ENCODE measurements at places on chromosomes 13 and 19.

DNA sequence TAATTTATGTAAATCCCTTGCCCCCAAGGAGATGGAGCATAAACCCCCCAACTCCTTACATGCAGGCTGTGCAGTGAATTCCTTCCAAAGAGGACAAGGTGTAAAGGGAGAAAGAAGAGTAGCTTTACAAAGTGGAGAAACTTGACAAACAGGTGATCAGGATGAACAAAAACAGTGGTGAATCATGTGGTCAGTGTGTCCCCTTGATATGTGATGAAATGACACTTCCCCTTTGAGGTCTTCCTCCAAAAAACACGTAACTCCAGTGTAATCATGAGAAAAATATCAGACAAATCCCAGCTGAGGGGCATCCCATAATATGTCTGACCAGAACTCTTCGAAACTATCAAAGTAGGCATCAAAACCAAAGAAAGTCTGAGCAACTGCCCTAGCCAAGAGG lies 29.5 kb upstream of the AKT2 start:
- no peak for DNase-seq

- no peak for DNase-seq
These were observed 6.3 kb upstream of the ATP11A start for GRCh38 chr13:112683581-112683980.

DNA sequence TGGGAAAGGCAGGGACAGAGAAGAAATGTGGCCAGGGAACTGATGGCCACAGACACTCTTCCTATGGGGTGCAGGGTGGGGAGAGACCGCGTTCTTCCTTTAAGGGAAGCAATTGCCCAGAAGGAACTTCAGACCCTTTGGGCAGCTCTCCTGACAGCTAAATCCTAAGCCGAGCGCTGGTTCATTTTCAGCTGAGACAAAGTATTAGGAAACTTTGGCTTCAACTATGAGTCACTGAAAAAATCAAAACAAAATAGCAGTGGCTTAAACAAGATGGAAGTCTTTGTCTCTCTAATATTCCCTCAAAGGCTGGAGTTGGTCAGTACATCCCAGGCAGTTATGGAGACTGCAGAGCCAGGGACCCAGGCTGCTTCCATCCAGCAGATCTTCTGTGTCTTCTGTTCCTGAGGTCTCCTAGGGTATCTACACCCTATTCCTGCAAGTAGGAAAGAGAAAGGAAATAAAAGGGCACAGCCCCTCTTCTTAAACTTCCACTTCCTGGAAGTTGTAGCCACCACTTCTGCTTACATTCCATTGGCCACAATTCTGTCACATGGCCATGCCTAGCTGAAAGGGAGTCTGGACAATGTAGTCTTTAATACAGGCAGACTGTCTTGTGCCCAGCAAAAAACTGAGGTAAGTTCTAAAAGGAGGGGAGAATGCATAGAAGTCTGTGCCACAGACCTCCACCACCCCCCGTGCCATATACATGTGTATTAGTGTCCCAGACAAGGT lies 163.5 kb downstream of the KATNAL1 start:
- DNase-seq: no peak

- no peak for DNase-seq
These were observed 151.4 kb downstream of the PDS5B start for GRCh38 chr13:32737679-32738078.

DNA sequence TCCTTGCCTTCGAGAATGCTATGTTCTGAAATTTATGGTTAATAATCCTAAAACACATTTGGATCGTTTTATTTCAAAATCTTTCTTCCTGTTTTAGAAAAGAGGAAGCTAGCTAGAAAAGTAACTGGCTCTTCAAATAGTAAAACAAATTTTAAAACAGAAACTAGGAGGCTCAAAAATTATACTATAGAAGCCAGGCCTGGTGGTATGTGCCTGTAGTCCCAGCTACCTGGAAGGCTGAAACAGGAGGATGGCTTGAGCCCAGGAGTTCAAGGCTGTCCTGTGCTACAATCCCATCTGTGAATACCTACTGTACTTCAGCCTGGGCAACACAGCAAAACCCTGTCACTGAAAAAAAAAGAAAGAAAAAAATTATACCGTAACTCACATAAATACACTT lies 57.9 kb downstream of the ELF1 start:
- DNase-seq: no peak

- DNase-seq: no peak
These were observed 83.0 kb downstream of the FNDC3A start for GRCh38 chr13:49058761-49059160.

DNA sequence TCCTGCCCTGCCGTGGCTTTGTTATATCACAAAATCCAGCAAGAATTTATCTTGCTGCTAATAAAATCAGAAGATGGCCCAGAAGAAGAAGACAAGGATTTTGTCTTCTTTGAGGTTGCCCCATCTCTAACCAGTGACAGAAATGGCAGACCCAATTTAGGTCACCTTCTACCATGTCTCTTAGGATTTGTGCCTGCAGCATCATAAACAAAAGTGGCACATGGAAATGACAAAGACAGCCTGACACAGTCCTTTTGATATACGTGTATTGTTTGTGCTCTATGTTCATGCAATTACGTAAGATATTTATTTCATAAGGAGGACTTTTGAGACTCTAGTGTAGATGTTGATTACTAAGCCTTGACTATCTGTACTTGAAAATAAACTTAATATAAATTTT lies 135.9 kb upstream of the TMTC4 start:
- no peak for DNase-seq

DNA sequence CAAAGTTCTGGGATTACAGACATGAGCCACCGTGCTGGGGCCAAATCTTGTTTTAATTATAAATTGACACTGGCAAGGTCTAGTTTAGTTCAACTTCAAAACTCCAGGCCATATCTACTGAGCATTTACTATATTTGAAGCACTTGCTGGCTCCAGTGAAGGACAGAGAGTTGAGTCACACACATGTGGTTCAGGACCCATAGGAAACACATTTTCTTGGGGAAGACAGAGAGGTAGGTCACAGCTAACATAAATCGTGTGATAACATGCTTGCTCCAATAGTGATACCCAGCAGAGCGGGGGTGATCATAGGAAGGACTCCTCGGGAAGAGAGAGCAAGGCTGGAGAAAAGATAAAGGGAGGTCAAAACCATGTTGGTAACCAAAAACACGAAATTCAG lies 170.6 kb upstream of the TSC22D1 start:
- no peak for DNase-seq

GRCh38 chr19:12411893-12412292 lies 10.8 kb upstream of the ZNF799 start:
- no peak for DNase-seq

- DNase-seq: no peak
These were observed 537.4 kb downstream of the MYO16 start for GRCh38 chr13:109166804-109167203.

DNA sequence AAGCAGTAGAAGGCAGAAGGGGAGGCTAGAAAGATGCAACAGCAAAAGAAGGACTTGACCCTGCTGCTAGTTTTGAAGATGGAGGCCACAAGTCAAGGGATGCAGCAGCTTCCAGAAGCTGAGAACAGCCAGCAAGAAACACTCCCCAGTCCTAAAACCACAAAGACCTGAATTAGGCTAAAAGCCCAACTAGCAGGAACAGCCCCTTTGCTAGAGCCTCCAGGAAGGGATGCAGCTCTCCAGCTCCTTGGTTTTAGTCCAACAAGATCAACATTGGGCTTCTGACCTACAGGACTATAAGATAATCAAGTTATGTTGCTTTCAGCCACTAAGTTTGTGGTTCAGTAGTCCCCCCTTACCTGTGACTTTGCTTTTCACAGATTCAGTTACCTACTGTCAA lies 10.5 kb upstream of the LATS2 start:
- DNase-seq: no peak

- DNase-seq: no peak
These were observed 68.2 kb downstream of the ITGBL1 start for GRCh38 chr13:101520672-101521071.

GRCh38 chr19:11018763-11019162 lies 57.9 kb downstream of the SMARCA4 start:
- no peak for DNase-seq

- no peak for DNase-seq
These were observed 19.2 kb downstream of the SLC27A1 start for GRCh38 chr19:17489392-17490030.

DNA sequence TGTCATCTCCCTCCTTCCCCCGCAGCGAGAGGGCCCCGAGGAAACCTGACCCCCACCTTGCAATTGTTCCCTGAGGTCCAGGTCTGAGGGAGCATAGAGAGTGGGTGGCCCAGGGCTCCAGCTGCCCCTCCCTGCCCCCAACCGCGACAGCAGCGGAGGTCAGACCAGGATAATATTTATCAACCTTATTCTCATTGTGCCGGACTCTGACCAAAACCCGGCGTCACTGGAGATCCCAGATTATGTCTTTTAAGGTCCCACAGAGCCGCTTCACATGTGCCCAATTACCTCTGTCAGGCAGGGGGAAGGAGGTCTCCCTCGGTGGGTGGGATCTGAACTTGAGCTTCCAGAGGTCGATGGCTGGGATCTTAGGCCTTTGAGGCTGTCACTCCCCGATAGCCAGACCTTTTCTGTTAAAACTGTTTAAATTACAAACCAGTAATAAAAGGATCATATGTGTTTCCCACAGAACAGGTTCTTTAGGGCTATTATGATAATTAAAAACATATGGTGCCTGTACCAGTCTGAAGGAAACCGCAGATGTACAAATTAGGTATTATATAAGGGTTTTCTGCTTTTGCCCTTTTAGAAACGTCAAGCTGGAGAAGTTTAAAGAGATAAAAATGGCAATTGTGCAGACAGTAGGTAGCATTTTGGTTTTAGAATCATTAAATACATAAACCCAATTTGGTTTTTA lies 195.5 kb downstream of the ZNF536 start:
- DNase-seq: no peak

GRCh38 chr19:50826492-50827240 lies 3.1 kb upstream of the KLK1 start:
- no peak for DNase-seq

- peak; percentile 65 for DNase-seq
These were observed 514 bp downstream of the PRKACA start for GRCh38 chr19:14116918-14117578.

DNA sequence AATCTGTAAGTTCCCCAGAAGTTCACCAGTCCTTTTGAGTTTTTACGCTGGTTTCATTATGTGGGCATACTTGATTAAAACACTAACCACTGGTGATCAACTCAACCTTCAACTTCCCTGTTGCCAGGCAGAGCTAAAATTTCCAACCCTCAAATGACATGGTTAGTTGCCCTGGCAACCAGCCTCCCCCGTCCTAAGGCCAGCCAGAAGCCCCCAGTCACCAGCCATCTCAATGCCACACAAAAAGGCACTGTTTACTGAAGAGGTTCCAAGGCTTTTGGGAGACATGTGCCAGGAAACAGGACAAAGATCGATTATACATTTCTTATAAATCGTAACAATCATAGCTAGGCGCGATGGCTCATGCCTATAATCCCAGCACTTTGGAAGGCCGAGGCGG lies 1.6 kb downstream of the ZNF649 start:
- no peak for DNase-seq

GRCh38 chr19:409516-410242 lies 732 bp upstream of the C2CD4C start:
- no peak for DNase-seq

- no peak for DNase-seq
These were observed 22.5 kb upstream of the POU2F2 start for GRCh38 chr19:42154471-42155323.

GRCh38 chr13:72507416-72508199 lies 219.8 kb downstream of the MZT1 start:
- DNase-seq: no peak

- peak; percentile 63 for DNase-seq
These were observed at the start of gene TUBB4A for GRCh38 chr19:6501740-6502648. Gene TUBB4A (minus strand): TSS chr19:6502309. CDS start chr19:6502212, 97 bp downstream.

DNA sequence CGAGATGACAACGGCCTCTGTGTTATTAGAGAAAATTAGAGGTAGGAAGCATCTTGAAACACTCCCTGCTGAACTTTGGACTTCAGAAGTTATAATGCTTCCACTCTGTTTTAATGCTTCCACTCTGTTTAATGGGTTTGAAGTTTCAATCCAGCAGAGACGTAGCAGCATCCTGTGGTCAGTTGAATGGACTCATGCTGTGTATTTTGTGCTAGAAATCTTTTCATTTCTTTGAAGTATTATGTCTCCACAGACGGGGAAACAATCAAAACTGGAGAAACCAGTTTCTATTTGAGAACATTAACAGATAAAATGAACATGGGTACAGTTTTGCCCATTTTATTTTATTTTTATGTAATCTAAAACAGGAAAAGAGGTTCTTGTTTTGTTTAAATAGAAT lies 1736.2 kb downstream of the SLITRK5 start:
- DNase-seq: no peak

- no peak for DNase-seq
These were observed 172.7 kb downstream of the B3GLCT start for GRCh38 chr13:31372454-31372853.

DNA sequence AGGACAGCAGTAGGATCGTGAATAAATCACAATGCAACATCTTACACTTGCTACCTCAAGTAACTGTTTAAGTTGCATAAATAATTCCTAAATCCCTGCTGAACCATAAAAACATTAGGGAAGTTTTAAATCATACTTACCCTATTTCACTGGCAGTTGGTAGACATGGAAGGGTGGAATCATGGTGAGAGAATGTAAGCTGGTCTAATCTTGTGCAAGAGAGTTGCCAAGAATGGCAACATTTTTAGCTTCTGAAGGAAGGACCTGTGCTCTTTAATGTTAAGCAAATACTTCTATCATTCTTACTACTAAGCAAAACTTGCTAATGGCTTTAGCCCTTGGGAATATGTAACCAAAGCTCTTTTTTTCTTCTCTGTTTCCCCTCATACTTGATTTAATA lies 46.8 kb downstream of the MTUS2 start:
- no peak for DNase-seq

DNA sequence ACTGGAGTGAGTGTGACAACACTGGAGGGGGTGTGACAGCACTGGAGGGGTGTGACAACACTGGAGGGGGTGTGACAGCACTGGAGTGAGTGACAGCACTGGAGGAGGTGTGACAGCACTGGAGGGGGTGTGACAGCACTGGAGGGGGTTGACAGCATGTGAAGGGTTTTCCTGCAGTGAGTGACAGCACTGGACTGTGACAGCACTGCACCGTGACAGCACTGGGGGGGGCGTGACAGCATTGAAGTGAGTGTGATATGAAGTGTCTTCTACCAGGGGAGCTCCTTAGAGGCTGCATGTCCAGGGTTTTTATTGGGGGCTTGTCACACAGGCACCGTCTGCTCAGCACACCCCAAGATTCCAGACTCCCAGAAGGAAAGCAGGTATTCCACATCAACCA lies 274.8 kb downstream of the TEX29 start:
- no peak for DNase-seq
